Stimulated activated CD8-positive, alpha-beta memory T cell treated with anti-CD3 and anti-CD28 coated beads, Interleukin-2, amount 100 ng/mL, for 48 hours (primary cell): ENCODE measurements at places on chromosomes 16 and 17.

DNA sequence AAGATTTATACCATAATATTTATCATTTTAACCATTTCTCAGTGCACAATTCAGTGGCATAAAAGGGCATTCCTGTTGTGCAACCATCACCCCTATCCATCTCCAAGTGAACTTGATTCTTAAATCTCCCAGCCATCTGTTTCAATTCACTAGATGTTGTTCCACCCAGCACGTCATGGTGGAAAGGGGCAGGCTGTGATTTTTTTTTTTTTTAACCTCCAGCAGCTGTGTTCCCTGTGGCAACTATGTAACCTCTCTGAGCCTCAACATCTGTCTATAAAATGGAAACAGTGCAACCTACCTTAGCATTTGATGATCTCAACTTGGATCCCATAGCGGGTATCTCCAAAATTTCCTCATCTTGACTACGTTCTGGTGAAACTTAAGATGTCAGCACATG is 604.5 kb downstream of the WWOX start:
- no peak for DNase-seq

- DNase-seq: no peak
Measured at GRCh38 chr16:79264237-79265109, 336.1 kb downstream of the MAF start.

GRCh38 chr17:43550754-43551153 is 4.6 kb upstream of the ETV4 start:
- DNase-seq: no peak

DNA sequence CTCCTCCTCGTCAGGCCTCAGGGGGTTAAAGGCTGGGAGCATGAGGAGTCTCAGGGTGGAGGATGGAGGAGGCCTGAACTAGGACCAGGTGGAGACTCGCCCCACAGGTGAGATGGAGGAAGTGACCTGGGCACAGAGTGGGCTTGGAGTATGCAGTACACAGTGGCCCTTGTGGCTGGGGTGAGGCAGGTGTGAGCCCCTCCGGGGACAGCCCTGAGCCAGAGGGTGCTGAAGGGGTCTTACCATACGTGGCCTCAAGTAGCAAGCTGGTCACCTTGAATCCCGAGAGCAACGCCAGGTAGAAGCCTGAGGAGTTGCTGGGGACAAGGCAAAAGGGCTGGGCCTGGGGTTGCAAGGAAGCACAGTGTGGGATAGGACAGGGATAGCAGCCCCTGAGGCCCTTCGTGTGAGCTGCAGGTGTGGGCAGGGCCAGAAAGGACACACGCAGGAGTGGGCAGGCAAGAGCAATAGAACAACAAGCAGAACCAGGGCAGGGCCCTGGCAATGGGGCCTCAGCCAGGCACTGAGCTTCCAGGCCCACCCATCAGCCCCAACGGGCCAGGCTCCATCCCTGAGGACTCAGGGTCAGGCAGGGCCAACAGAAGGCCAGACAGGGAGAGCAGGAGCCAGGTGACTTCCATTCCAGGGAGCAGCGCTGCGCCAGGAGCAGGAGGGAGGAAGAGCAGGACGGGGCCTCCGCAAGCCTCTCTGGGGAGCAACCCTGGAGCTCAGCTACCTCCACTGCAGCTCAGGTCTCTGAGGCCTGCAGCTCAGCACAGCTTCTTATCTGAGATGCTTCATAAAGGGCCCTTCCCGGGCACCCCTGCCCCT is 64.2 kb upstream of the TNRC6C start:
- DNase-seq: no peak

GRCh38 chr17:74975943-74976342 is 3.4 kb upstream of the HID1 start:
- DNase-seq: no peak

DNA sequence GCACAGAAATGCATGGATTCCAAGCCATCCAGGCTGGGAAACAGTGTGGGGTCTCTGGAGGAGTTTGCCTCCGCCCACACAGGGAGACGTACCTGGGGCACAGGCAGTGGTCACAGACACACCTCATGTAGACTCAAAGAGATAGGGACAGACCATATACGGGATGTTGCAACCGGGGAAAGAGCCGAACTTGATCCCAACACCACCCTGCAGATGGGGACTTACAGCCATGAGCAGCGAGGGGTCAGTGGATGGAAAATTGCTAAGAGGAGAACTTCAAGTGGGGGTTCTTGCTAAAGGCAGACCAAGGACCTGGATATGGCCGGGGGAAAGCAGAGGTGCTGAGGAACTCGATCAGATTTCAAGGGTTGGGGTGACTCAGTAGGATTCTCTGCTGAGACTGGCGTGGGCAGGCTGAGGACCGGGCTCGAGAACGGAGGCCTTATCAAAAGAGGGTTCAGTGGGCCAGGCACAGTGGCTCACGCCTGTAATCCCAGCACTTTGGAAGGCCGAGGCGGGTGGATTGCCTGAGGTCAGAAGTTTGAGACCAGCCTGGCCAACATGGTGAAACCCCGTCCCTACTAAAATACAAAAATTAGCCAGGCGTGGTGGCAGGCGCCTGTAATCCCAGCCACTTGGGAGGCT is 12.0 kb upstream of the DNAH17 start:
- no peak for DNase-seq

DNA sequence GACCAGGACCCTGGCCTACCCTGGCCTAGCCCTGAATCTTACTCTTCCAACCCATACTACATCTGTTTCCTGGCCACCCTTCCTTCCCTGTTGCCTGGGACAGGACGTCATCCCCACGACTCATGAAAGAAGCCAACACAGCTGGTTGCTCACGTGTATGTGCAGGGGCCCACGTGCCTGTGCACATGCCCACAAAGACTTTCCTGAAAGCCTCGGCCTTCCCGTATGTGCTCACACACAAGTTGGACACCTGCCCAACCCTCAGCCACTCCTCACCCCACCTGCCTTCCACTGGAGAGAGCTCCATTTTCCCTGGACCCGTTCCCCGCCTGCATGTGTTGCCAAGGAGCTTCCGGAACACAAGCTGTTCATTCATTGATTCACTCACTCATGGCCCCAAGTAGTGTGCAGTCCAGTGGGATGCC is 7.0 kb downstream of the PLXDC1 start:
- no peak for DNase-seq

GRCh38 chr17:80803451-80804428 is 187.9 kb upstream of the CHMP6 start:
- no peak for DNase-seq

- no peak for DNase-seq
Measured at GRCh38 chr17:43412166-43412565, 13.4 kb downstream of the ARL4D start.
